ENCODE measurements at places on chromosomes 4 and X.

GRCh38 chrX:149487292-149487691, 17.8 kb downstream of the IDS start:
- DNase-seq: no peak

GRCh38 chr4:61716426-61716825, 516.3 kb downstream of the ADGRL3 start:
- DNase-seq: no peak

DNA sequence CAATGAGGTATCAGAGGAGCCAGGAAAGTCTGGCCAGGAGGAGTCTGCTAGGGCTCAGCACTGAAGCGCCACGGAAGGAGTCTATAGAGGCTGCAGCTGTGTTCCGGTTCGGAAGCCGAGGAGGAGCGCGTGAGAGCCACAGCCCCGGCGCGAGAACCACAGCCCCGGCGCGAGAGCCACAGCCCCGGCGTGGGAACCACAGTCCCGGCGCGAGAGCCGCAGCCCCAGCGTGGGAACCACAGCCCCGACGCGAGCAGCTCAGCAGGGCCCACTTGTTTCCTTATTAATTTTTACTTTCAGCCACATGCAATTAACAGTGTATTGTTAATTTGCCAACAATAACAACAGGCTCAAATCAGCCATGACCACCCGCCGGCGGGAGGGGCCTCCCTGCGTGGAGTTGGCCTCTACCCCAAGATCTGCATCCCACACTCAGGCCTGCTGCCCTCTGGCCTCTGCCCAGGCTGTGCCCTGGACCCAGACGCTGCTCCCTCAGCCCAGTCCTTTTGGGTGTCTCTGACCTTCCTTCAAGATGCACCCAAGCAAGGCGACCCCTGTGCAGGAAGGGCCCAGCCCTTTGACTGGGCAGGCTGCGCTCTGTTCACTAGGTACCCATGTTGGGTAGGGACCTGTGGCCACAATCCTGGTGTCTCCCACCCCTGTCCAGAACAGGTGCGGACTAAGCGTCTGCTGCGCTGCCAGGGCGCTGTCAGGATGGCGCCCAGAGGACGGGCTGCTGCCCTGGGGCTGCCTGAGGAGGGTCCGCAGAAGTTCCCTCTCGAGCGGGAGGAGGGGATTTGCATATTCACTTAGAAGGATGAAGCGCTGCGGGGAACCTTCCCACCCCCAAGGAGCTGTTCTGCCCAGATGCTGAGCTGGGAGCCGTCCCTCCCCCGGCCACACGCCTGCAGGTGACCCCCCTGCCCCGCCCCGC, 113.8 kb downstream of the ADRA2C start:
- no peak for DNase-seq

DNA sequence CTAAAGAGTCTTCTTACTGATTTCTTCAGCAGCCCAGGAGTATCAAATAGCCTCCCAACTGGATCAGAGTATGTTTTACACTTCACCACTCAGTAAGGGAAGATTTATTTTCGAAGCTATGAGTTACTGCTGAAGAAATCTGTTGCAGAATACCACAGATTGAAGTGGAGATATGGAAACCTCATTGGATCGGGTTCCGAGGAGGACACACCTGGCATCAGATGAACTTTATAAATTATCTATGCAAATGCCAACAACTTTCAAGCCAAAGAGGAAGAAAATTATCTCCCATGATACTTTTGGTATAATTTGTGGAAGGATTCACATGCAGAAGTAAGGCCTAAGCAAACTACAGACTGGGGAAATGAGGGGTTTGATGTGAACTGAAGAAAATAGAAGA, 515.9 kb upstream of the NDST4 start:
- DNase-seq: no peak

DNA sequence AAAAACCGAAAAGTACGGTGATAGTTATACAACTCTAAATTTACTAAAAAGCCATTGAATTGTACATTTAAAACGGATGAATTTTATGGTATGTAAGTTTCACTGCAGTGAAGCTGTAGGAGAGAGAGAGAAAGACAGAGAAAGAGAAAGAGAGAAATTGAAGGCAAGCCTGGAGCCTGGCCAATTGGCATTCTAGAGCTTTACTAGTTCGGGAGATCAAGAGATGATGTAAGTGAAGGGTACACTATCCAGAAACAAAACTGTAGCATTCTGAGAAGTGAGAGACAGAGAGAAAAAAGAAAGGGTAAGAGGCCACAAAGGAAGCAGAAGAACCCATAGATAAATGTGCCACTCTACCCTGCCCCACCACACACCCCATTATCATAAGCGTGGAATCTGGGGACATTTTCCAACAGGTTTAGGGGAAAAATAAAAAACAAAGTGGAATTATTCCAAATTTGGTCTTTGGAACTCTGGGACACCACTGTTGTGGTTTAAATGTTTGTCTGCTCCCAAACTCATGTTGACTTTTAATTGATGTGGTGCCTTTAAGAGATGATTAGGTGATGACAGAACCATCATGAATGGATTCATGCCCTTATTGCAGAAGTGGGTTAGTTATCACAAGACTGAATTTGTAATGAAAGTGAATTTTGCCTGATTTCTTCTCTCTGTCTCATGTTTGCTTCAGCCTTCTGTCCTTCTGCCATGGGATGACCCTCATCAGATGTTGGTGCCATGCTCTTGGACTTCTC, 123.0 kb upstream of the PLS3 start:
- DNase-seq: no peak

- no peak for DNase-seq
Observed at GRCh38 chrX:20267931-20268701, 1.4 kb upstream of the RPS6KA3 start.

DNA sequence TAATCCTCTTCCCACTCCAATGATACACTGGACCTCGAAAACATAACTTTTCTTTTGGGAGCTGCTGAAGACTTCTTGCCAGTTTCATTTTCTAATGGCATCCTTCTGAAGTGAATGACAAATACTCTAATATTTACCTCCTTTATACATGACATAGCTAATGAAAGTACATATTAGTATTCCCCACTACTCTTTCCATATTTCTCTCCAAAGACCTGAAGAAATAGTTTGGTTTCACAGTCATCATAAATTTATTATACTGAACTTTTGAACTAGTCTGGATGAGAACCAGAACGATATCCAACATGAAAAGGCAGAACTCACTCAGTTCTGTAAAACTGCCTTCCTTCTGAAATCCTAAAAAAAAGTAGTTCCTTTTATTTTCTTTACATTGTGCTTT, 139.1 kb downstream of the GPC3 start:
- DNase-seq: no peak

DNA sequence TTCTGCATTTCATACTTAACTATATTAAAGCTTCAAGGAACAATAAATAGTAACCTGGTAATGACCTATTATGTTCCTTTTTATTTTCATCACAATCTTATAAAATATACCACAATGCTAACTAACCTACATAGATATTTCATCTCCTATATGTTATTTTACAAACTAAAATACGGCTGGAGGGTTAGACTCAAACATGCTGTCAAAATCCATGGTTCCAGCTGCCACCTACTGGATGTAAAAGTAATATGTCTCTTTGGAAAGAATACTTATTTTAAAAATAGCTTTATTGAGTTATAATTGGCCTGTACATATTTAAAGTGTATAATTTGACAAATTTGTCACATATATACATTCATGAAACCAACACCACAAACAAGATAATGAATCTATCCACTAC, 15.0 kb downstream of the RGN start:
- no peak for DNase-seq

DNA sequence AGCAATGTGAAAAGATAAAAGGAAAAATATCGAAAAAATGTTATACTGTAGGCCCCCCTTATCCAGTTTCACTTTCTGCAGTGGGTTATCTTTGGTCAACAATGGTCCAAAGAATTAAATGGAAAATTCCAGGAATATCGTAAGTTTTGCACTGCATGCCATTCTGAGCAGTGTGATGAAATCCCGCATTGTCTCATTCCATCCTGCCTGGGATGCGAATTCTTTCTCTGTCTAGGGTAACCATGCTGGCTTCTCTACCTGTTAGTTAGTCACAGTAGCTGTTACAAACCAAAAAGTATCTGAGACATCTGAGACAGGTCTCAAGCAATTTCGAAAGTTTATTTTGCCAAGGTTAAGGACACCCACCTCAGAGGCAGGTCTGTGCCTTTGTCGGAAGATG, 170.3 kb downstream of the COX18 start:
- no peak for DNase-seq

- no peak for DNase-seq
Observed at GRCh38 chr4:9904976-9905587, 116.2 kb downstream of the SLC2A9 start.

- DNase-seq: no peak
Observed at GRCh38 chrX:18548996-18549395, 122.9 kb downstream of the RS1 start.

DNA sequence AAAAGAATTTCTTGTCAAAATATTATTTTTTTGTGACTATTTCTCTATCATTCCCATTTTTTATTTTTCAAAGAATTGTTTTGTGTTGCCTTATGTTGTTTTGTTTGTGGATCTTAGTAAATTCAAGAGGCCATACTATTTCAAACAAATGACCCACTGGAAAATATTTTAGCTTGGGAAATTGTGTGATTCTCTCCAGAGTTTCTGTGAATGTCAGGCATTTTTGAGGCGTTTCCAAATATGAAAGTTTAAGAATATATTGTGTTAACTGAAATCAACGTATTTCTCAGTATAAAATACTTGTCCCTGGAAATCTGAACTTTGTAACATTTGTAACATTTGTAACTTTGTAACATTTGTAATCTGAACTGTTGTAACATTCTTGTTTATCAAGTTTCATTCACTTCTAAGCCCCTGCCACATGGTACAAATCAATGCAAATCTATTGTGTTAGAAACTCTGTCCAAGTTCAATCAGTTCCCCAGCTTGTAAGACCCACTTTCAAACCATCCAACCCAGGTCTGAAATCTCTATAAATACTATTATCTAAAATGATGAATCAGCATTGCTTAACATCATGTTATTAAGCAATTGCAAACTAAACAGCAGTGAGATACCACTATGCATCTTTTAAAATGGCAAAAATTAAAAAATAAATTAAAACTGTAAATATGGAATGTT, 465.4 kb upstream of the GRID2 start:
- no peak for DNase-seq

DNA sequence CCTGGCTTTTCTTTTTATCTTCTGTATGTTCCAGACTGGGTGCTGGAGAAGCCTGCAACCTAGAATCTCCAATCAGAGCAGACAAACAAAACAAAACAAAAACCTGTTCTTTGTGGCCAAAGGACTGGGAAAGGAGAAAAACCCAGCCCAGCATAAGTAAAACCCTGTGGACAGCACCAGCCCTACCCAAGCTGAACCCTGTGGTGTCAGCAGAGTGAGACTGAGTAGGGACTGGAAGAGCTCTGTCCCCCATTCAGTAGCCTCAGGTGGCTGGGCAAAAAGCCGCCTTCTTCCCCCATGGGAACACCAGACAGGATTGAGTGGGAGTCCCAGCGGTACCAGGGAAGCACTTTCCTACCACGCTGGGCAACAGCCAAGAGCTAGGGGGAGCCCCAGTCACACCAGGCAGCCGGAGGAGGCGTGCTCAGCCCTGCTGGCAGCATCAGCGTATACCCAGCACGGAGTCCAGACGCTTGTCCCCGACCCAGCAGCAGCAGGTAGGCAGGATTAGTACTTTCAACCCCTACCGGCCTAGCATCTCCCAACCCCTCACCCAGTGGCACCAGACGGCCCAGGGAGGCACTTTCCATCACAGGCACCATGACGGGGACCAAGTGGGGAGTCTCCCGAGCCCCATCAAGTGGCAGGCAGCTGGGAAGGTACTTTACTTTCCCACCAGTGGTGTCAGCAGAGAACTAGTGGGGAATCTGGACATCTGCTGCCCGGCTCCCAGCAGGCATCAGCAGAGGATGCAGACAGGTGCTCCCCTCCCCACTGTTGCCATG, 8.6 kb upstream of the JADE3 start:
- DNase-seq: peak; percentile 33

GRCh38 chrX:108270739-108271396, 167.4 kb downstream of the COL4A6 start:
- no peak for DNase-seq

GRCh38 chr4:53147197-53147596, 218.7 kb downstream of the SCFD2 start:
- no peak for DNase-seq

GRCh38 chr4:151613290-151613689, 147.5 kb downstream of the GATB start:
- DNase-seq: no peak

DNA sequence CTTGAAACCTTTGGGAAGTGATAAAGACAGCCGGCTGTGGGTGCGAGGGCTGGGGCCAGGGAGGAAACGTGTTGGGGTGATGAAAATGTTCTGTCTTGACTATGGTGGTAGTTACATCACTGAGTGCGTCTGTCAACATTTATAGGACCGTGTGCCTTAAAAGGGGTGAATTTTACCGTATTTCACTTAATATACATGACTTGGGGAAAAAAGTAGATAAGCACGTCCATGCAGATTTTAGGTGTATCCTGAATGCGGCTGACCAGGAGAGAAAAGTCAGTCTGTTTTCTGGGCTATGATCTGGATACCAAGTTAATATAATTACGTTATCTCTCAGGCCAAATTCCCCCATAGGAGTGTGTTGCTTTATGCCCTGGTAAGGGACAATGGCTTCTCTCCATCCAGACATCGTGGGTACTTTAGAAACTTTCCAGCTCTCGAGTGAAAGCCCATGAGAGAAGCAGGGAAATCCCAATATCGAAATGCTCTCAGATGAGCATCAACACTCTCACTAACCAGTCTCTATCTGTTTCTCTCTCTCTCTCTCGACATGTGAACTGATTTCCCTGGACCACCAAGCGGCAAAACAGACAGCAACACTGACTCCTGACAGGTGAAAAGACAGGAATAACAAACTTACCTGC, 71.5 kb downstream of the IRF2 start:
- no peak for DNase-seq

DNA sequence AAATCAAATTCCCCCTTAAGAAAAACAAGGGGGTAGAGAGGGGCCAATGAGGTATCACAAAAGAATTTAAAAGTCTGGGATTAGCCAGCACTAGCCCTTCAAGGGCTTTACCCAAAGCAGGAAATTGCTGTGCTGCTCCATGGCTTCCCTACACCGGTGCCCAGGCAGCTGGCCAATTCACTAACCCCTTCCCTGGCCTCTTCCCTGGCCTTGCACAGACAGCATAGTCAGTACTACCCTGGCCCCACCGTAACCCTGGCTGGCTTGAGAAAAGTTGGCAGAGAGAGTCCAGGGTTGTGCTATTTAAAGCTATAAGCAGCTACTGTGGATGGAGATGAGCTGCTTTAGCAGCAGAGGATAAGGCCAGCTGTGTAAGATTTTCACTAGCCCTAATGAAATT, 43.1 kb downstream of the ADAMTS3 start:
- DNase-seq: no peak

GRCh38 chr4:23894021-23894420, 4.2 kb upstream of the PPARGC1A start:
- DNase-seq: no peak
